ENCODE measurements at places on chromosomes 3 and 15. TPM values are rescaled to one million over a fixed set of nuclear protein-coding genes. Genes with fewer than 3 reads are reported as not detected.

The ZDHHC3 gene
- total RNA-seq, result 55.6 TPM

GRCh38 chr3:103786296-103786695 is 1351.5 kb downstream of the ZPLD1 start:
- no peak for DNase-seq

DNA sequence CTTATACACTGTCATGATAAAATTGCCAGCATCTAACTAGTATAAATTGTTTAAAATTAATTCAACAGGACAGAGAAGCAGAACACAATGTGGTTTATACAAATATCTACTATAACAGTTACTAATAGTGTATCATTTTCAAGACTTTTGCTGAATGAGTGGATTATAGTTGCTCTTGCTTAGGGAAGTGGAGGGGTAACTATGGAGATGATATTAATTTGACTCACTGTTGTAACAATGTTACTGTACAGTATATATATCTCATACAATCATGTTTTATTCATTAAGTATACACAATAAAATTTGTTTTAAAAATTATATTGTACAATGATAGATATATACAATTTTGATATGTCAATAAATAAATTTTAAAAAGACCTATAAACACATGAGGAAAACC is 119.1 kb downstream of the ZPLD1 start:
- DNase-seq, result no peak

DNA sequence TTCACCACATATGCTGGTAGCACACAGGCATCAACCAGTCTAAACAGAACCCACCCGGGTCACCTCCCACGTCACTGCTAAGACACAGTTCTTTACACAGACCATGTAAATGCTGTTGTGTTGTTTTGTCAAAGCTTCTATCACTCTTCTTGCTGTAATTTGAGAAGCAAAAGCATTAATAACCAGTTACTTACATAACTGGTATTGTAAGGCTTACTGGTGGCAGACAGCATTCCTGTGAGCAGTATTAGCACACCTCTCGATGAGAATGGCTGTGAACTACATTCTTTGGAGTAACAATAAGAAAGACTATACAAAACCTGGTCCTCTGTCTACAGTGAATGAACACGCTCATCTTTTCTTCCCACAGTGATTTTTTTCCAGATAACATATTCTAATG is 479.2 kb downstream of the LPP start:
- DNase-seq, result no peak

DNA sequence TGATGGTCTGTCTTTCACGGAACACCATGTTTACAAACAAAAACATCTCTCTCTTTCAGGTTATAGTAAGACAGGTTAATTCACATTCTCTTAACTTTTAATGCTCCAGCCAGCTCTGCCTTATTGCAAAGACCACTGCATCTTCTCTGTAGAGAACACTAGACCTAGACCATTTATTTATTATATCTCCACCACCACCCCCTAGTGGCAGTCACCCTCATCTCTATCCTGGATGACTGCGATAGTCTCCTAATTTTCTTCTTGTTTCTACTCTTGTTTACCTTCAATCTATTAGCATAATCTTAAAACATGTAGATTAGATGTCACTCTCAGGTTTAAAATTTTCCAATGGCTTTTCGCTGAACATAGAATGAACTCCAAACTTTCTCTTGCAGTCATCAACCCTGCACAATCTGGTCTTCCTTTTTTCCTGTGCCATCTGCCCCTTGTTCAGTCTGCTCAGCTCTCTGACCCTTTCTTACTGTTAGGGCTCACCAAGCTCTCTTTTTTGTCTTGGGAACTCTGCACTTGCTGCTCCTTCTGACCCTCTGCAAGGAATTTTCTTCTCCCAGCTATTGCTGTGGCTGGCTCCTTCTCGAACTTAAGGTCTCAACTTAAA is 155.6 kb downstream of the SQOR start:
- peak; percentile 30 for DNase-seq

- no peak for DNase-seq
Measured at GRCh38 chr3:128553560-128553959, 60.6 kb upstream of the GATA2 start.

DNA sequence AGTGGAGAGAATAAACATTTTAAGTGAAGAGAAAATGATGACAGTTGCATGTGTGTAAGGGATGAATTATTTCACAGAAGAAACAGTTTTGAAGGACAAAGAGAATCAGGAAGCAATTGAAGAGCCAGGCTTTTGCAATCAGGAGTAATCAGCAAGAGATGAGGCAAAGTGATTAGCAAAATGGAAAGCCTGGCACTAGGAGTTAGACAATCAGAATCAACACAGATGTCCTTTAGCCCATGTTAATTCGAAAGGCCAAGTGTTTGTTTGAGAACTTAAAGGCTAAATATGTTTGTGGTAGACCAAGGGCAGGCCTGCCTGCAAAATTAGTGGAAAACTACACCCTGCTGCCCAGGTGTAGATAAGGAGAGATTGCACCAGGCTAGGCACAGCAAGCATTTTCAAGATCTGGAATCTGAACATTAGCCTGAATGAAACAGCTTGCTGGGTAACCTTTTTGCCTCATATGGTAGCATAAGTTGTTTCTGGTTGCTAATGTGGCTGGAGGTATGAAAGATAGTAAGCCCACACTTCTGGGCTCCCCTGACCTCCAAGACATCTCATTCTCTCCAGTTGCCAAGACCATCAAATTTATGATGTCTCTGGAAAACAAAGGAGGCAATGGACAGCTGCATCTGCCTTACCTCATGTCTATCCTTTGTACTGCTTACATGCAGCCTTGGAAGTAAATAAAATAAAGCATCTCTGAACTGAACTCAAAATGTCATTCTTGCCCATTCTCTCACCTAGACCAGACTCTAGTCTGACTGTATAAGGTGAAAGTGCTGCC is 22.0 kb upstream of the LEKR1 start:
- no peak for DNase-seq

DNA sequence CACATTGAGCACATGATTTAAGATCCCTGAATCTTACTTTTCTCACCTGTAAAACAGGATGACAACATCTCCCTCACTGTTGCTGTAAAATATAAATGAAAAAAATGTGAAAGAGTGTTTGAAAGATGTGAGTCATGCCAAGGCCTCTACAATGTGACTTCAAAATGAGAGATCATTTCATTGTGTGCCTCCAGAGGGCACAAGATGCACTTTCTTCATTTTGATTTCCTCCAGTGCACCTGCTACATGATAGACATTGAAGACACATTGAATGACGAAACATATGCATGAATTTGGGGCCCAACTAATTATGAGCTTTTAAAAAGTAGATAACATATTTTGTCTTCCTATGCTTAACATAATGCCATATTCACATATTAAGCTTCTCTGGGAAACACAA is 170.3 kb downstream of the MOBP start:
- no peak for DNase-seq

- DNase-seq, result no peak
Measured at GRCh38 chr15:68199340-68199739, 5.8 kb downstream of the CALML4 start.

- DNase-seq, result no peak
Measured at GRCh38 chr3:99483841-99484240, 154.6 kb upstream of the COL8A1 start.

GRCh38 chr3:152817400-152817799 is 17.5 kb upstream of the P2RY1 start:
- DNase-seq, result no peak

DNA sequence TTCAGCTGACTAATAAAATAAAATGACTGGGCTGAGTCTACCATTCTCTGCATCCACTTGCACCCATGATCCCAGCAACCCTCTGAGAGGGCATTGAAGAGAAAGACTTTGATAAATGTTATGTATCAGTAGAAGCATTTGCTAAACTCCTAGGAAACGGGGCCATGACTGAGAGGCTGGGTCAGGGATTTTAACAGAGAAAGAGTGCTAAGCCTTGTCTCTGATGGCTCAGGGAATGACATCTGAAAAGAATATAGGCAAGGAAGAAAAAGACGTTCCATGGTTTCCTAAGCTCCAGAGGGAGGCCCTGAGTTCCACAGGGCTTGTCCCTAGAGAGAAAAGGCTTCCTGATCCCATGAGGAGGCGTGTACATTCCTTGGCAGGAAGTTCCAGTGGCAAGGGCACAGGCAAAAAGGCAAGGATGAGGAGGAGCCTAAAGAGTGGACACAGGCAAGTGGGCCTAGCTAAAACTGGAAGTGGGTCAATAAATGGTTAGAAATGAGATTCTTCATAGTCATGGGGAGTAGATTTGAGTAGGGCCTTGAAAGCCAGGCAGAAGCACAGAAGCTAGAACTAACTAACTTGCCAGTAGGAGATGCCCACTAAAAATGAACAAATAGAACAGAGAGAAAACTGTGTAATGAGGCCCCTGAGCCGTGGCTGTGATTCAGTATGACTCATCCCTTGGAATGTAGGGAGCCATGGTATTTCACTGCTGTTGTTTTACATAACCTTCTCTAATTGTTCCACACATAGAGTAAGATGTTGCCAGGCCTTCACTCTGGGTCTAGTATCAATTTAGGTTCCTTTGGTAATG is 44.9 kb upstream of the MANF start:
- DNase-seq, result peak; percentile 65

Data from SJCRH30 (cell line).